ENCODE measurements at places on chromosomes 11 and 22.

DNA sequence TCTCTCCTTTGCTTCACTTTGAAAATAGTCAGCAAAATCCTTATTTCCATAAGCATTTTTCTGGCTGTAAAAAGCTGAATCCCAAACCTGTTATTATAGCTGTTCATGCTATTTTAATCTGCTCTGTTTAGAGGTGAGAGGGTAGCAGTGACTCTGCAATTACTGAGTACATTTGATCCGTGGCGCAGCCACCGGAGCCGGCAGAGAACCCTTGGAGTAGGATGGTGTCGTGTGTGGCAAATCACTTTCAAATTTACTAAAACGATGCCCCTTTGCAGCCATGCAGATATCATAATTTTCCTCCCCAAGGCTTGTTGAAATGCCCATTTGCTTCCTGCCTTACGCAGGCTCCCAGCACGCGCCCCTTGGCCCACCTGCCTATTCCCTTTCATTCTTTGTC, 69.6 kb downstream of the ZBTB16 start:
- no peak for DNase-seq

DNA sequence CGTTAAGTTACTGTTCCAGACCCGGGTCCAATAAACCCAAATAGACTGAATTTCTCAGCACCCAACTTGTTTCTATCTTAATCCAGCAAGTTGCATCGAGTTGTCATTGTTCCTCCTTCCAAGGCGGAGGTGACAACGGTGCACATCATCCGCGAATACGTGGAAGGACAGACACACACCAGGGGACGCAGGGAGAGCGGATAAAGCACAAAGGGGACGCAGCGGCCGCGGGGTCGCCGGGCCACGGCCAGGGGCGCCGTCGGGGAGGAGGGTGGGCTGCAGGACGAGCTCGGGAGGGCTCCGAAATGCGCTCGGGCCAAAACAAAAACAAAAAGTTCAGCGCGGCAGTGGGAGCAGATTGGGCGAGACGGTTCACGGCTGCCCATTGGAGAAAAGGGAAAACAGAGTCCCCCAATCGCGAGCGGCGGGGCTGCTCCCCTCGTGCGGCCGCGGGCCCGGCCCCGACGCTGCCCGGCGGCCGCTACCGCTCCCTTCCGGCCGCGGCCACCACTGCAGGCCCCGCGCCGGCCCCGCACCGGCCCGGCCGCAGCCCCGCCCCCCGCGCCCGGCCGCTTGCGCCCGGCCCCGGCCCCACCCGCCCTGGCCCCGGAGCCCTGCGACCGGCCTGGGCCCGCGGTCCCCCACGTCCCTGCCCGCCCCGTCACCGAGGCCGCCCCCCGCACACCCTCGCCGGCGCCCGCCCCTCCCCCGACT, 518 bp downstream of the KMT5B start:
- DNase-seq, result no peak

GRCh38 chr11:73135346-73136284, 6.5 kb downstream of the FCHSD2 start:
- DNase-seq, result no peak

- no peak for DNase-seq
Observed at GRCh38 chr11:56846631-56847576, 98.4 kb upstream of the OR9G4 start.

GRCh38 chr11:77589181-77589520, 602 bp upstream of the AQP11 start:
- DNase-seq, result no peak

- peak; percentile 4 for DNase-seq
Observed at GRCh38 chr11:4181782-4182721, 87.5 kb downstream of the RRM1 start.

GRCh38 chr11:115606498-115607220, 102.4 kb upstream of the CADM1 start:
- no peak for DNase-seq

DNA sequence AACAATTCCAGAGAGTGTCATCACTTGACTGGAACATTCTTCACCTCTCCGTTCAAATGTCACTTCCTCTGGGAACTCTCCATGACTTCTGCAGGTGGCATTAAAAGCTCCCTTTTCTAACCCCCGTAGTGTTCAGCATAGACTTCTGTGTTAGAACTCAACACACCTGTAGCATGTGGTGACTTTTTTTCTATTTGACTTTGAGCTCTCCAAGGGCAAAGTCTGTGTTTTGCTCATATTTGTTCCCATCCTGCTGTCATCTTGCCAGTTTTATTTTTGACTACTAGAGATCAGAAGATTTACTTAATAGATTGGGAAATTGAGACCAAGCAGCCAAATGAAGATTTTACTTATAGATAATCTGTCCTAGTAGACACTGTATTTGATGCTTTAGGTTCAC, 367.1 kb downstream of the INSC start:
- DNase-seq, result no peak

DNA sequence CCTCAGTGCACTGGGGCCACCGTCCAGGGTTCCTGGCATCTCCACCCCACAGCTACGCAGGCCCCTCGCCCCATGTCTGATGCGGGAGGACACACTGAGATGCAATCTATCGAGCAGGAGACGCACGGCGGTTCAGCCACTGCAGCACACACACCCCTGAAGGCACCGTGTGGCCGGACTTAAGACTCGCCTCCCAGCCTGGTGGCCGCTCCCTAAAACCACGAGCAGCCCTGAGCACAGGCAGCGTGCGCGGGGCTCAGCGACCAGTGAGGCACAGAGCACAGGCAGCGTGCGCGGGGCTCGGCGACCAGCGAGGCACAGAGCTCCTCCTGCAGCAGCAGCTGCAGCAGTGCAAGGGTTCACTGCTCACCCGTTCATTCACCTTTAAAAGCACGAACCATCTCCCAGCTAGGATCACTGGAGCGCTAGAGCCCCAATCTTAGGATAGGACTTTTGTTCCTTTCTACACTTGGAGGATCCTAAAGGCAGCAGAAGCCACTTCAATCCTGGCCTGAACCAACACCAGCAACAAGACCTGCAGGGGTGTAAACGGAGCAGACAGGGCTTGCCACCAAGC, 31.4 kb downstream of the TOLLIP start:
- no peak for DNase-seq

GRCh38 chr22:30398685-30399680, 2.2 kb downstream of the SEC14L2 start:
- DNase-seq, result no peak

- DNase-seq, result no peak
Observed at GRCh38 chr11:64879244-64879900, 951 bp upstream of the EHD1 start.

DNA sequence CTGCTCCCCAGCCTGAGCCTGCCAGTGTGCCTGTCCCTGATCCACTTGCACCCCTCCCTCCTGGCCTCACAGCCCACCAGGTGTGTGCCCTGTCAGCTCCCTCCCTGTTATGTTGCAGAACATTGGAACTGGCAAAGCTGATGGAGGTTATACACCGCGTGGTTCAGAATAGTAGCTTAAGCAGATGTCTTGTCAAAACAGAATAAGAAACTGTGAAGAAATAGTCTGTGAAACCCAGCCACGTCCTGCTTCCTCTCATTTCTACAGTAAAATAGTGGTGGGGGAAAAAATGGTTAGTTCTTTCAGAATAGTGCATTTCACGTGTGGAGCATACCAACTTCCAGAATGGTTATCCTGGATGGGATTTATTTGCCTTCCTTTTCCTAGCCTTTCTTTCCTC, 161.2 kb upstream of the NAV2 start:
- no peak for DNase-seq

DNA sequence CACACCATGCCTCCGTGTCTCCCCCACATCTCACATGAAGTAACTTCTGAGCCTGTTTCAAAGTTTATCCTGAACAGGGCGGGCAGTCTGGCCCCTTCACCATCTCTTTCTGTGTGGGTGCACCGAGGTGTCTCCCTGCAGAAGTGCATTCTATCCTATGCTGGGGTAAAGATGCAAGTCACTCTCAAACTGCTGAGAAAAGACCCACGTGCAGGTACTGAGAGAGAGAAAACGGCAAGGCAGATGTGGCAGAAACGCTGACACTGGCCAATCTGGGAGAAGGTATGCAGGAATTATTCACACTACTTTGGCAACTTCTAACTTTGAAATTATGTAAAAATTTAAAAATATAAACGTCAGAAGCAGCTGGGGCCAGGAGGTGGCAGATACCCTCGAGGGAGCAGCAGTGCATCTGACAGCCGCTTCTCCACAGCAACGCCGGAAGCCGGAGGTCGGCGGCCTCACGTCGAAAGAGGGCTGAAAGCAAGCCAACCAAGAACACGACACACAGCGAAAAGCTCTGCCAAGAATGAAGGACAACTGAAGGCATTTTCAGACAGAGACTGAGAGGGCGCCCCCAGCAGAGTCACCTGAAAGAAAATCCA, 34.2 kb upstream of the MOB2 start:
- DNase-seq, result no peak

DNA sequence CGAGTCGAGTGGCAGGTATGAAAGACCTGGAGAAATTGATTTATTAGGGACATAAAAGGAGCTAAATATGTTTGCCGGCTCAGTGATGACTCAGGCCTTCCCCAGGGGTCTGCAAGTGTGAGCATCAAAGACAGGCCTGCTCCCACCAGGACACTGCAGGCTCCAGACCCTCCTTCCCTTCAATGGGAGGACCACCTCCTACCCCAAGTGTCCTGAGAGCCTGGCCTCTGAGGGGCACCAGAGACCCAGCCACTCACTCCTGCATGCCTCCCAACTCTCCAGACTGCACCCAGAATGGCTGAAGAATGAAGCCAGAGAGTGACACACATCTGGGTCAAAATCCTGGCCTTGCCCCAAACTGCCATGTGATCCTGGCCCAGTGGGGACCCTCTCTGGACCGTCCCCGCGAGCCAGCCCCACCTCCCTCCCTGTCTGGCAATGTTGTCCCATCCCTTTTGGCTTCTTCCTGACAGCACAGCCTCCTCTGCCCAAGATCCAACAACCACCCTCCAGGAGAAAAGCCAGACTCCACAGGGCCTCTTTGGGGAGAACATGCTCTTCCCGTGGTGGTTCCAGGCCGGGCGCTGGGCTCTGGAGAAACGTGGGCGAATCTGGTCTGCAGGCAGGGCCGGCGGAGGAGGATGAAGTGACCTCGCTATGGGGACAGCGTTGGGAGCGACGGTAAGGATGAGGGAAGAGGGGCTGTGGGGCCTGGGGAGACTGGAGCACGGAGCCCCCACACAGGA, 36.2 kb downstream of the CYTH4 start:
- no peak for DNase-seq

GRCh38 chr11:81255895-81256294, 1477.8 kb downstream of the FAM181B start:
- no peak for DNase-seq

DNA sequence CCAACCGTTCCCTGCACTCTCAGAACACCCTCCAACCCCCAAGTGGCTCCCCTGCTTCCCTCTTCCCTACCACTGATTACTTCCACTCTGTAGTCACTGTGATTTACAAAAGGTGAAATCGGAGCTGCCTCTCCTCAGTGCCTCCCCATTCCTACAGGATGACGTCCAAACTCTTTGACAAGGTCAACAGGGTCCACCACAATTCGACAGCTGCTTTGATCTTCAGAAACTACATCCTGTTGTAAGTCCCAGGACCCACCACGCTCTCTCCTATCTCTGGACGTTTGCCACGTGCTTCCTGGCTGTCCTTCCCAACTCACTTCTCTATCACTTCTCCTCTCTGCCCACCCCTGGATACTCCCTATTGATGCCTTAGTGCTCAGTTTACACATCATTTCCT, 85.0 kb upstream of the EIF3D start:
- DNase-seq, result no peak

- no peak for DNase-seq
Observed at GRCh38 chr11:118608360-118609227, 1.2 kb downstream of the PHLDB1 start.

DNA sequence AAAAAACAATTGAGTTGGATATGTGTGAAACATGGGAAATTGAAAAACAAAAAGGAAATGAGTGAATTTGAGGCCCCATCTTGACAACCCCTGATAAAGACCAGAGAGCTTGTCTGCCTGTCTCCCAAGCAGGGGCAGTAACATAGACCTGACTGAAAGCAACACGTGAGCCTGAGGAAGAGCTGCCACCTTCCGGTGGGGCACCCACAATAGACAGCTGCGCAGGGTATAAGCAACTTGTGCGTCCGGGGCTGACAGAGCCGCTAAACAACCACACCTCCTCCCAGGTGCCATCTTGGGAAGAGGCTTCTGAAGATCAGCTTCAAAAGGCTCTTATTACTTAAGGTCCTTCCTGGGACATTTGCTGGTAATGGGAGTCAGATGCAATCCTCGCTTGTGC, 166.8 kb downstream of the NTM start:
- DNase-seq, result no peak

GRCh38 chr11:33716243-33716642, 15.6 kb upstream of the C11orf91 start:
- no peak for DNase-seq

DNA sequence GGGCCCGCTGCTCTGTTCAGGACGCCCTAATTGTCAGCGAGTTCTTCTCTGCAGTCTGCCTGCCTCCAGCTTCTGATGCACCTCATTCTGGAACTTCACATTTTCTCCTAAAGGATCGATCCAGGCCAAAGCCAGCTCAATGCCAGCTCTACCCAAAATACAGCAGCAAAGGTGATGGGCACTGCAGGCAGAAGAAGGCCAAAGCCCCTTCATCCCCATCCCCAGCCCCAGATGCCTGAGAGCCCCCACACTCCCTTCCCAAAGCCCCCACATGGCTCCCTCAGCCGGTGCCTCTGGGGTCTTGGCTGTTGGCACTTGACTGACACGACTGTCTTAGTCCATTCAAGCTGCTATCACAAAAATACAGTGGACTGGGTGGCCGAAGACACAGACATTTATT, 410.3 kb downstream of the BRD1 start:
- no peak for DNase-seq

- no peak for DNase-seq
Observed at GRCh38 chr11:60377401-60378136, 763 bp upstream of the MS4A7 start.

- DNase-seq, result peak; percentile 89
Observed at GRCh38 chr11:89381094-89381493, 110.1 kb downstream of the NOX4 start.

DNA sequence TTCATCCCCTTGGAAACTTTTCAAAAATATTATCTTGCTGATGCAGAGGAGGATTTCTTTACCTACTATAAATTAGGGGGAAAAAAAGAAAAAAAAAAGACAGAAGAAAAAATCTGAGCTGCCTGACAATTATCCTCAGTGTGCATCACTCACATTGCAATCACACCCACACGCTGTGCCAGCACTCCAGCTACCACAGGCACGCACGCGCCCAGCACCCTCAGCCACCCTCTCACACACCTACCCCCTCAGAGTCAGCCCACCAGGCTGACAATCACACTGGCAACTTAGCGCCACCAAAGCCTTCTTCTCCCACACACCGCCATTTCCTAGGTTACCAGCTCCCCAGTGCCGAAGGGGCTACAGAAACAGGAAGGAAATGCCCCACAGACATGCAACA, 236.1 kb downstream of the KCNA4 start:
- no peak for DNase-seq

DNA sequence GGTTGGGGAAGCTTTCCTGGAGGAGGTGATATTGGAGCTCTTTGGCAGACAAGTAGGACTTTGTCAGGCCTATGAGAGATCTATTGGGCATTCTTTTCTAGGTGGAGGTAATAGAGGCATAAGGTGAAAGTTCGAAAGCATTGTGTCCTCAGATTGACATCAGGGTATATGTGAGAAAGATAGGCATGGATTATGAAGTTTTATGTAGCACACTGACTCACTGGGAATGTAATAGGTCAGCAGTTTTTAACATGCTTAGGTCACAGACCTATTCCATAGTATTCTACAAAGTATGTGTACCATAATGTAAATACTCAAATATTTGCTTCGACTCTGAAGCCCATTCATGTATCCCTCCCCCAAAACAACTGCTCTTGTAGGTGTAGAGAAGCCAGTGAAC, 11.8 kb downstream of the HIKESHI start:
- no peak for DNase-seq

Measured in epithelial cell of proximal tubule (primary cell).